ENCODE measurements at places on chromosomes 7 and 10.

- no peak for DNase-seq
Observed at GRCh38 chr10:89399956-89400355, 7.5 kb downstream of the IFIT1 start.

DNA sequence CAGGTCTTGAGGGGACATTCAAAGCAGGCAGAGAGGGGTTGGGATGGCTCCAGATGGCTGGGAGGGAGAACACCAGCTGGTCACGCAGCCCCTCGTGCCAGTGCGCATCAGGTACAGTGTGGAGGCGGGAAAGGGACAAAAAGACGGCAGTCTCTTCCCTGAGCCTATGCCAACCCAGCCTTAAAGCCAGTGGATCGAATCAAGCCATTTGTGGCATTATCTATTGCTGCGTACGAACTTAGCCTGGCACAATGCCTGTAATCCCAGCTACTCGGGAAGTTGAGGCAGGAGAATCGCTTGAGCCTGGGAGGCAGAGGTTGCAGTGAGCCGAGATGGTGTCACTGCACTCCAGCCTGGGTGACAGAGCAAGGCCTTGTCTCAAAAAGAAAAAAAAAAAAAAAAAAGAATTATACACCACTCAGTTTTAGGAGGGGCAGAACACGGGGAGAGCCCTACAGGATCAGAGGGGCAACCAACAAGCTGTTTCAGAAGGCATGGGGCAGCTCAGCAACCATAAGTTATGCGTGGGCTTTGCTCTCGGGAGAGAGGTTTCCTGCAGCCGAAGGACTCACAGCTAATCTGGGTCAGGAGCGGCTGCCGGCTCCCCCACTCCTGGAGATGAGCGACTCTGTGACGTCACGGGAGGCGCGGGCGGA lies 356 bp upstream of the NDUFB2 start:
- DNase-seq = peak; percentile 97

DNA sequence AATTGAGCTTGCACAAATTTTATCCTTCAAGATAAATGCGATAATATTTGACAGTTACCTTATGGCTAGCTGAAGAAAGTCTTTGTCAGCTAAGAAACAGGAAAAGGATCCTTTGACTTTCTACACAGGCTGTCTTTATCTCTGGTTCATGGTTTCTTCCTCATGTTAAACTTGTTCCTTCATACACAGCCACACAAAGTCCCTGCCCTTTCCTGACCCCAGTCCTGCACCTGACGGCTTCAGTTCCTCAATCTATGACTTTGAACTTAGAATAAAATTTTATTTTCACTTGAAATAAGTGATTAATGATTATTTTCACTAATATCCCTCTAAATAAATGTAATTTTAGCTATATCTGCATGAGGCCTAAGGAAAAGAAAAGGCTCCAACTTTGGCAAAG lies 77.8 kb upstream of the PRSS1 start:
- DNase-seq = no peak

- no peak for DNase-seq
Observed at GRCh38 chr7:112233048-112233697, 26.7 kb downstream of the ZNF277 start.

DNA sequence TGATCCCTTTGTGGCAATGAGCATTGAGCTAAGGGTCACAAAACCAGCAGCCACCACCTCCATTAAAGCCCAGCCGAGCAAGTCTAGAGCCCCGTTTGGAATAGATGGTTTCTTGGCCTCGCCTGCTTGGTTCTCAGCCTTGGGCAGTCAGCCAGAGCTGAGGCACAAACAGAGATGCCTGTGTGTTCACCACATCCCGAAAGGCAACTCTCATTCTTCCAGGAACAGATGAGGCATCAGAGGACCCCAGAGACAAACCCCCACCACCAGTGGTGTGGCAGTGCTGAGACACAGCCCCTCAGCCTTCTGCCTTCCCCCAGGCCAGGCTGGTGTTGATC lies 203.3 kb upstream of the ZMIZ1 start:
- no peak for DNase-seq

- peak; percentile 19 for DNase-seq
Observed at GRCh38 chr10:60944058-60944909, at the start of gene RHOBTB1. Gene RHOBTB1 (minus strand): TSS chr10:60944185. CDS start chr10:60911542, 32,643 bp downstream.

- no peak for DNase-seq
Observed at GRCh38 chr10:7038416-7038815, 372.4 kb downstream of the SFMBT2 start.

DNA sequence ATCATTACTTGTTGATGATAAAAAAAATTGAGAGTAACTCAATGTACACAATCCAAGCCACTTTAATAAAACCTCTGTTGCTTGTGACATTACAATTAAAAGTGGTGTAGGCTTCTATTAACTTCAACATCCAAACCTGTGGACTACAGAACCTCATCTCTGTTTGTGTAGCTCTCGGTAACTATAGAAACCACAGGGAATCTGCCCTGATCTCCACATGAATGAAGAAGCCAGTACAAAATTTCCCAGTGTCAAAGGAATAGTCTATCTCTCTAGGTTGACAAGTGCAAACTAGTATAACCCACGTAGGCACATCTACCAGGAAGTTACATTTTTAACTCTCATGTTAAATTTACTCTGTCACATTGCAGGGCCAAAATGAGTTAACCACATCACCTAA lies 204.3 kb downstream of the CHCHD3 start:
- no peak for DNase-seq

DNA sequence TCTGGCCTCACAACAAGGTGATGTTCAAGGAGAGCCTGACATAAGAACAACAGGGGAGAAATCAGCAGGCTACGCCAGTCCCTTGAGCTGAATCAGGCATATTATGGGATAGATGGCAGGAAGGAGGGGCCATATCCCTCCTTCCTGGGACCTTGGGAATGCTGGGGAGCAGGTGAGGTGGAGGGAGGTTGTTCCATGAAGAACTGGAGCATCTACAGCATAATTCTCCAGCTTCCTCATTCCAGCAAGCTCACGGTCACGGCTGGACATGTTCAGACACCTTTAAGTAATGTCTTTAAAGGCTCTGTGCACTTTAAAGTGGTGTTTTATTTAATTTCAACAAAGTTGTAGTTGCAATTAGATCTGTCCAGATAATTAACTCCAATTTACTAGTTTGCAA lies 780.5 kb downstream of the TYW1 start:
- no peak for DNase-seq

- DNase-seq = no peak
Observed at GRCh38 chr10:47198221-47198620, 101.8 kb upstream of the GDF10 start.

DNA sequence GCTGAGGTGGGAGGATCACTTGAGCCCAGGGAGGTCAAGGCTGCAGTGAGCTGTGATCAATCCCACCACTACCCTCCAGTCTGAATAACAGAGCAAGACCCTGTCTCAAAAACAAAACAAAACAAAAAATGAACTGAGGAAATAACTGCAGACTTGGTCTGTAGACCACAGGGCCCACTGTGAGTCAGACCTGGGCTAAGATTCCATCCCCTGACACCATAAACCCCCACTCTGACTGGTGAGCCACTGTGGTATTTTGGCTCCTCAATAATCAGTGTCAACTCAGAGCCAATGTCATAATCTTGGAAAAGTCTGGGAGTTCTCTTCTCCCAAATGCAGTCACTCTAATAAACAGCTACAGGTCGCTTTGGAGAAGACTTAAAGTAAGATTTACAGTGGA lies 24.0 kb upstream of the ERCC6 start:
- DNase-seq = no peak

DNA sequence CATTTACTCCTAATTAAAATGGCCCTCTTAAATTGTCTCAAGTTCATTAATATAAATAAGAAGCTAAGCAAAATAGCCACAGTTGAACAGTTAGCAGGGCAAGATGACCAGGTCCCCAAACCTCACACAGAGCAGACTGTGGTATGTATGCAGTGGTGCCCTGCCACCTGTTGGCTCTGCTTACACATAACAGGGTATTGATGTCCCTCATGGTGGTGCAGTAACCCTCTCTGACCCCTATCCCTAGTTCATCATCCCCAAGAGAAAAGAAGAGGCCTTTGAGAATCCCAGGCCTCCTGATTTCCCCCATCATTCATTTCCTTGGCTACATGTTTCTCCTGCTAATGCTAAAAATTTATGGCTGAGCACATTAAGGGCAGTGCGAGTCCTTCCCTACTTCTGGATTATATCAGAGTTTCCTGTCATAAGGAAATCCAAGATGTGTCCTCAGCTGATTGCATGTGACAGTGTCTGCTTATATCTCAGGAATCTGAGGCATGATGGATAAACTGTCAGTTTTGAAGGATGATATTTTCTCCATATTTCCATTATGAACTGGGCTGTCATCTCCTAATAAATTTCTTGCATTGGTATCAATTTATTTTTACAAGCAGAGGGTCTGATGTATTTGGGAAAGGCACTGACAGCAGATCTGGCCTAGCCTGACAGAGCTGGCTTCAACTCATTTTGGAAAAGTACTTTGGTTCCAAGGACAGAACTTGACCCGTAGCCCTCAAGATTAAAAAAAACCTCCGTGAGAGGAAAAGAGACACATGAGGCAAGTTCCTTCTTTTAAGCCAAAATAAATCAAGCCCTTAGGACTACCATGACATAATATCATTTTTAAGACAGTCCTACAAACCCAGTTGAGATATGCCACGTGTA lies 880.6 kb downstream of the LRMDA start:
- peak; percentile 4 for DNase-seq

DNA sequence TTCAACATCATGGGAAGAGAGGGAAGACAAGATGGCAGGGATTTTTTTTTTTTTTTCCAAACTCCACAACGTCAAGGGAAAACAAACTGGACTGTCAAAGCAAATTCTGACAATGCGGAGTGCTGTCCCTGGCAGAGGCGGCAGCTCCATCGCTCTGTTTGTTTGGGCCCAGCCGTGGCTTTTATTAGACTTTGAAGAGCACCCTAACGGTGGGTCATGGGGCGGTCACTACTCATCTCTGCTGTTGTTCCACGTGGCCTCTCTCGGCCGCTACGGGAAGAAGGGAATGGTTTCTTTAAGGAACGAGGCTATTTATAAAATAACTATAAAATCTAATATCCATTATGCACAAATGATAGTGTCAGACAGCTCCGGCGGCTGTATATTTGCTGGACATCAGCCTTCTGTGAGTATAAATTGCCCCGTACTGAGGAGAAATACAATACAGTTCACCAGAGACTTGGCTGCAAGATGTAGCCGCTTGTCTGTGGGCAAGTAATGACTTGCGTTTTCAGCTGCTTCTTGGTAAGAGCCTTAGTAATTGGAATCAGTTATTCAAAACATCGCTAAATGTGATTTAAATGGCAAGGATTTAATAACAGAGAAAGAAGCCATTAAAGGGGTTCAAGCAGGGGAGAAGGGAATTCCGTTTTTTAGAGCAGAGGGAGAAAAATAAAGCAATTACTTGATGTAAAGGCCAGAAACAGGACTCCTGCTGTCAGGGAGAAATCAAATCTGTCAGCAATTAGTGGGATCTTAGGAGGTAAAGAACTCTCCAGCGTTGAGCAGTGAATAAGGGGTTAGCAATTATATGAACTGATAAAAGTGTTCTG lies 61.7 kb upstream of the RAB11FIP2 start:
- no peak for DNase-seq

- DNase-seq = no peak
Observed at GRCh38 chr10:126021833-126022500, 125.6 kb downstream of the FANK1 start.

DNA sequence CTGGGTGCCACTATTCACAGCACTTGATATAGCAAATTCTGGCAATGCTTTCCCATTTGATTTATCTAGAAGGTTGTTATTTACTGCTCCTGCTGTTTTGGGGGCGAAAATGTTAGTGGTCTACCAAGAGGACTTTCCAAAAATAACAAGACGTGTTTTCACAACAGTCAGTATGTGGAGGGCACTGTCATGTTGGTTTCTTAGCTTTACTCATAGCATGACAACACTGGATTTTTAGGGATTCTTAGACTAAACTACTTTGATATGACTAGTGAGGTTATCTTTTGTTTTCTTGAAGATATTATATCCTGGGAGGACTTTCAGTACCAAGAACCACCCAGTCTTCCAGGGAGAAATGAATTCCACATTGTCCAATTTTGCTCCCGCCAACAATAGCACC lies 49.4 kb downstream of the NUDCD3 start:
- no peak for DNase-seq

DNA sequence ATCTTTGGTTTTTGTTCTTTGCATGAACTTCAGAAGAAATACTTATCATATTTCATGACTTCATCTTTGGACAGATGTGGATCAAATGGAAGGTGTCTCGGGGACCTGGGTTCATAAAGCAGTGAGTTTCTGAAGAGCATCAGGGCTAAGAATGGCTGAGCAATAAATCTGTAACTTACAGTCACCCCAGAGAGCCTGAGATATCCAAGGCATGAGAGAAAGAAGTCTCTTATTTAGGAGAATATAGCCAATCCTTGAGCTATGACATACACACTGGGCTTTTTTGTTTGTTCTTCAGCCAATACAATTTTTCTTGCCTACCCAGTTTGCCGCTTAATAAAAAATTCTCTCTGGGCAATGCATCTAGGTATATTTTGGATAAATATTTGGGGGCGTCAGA lies 252.6 kb upstream of the INHBA start:
- DNase-seq = no peak

DNA sequence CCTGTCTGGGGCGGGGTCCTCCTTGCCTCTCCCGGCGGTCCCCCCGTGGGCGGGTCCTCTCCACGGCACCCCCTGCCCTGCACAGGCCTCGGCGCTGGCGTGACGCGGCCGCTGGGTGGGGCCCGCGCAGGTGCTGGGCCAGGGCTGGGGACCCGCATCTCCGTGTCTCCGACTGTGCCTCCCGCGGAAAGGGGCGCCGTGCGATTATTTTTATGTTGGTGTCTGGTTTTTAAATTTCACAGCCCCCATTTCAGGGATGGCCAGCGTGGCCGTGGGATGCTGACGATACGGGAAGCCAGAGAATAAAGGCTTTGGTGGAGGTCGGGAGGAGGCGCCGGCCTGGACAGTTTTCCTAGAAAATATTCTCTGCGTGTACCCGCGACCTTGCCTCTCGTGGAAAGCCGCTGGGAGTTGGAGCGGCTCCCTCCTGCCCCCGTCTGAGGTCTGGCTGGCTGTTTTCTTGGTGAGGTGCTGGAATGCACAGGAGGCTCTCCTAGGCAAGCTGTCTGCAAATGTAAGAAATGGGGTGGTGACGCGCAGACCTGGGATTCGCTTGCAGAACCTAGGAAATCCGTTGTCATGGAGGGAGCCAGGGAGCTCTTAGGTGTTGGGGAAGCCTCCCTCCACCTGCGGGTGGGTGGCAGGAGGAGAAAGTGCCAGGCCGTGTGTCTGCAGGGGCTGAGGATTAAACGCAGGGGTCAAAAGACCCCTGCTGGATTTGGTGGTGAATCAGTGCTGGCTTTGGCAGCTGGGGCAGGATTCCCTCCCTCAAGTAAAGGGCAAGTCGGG lies 28.7 kb upstream of the JAKMIP3 start:
- no peak for DNase-seq

DNA sequence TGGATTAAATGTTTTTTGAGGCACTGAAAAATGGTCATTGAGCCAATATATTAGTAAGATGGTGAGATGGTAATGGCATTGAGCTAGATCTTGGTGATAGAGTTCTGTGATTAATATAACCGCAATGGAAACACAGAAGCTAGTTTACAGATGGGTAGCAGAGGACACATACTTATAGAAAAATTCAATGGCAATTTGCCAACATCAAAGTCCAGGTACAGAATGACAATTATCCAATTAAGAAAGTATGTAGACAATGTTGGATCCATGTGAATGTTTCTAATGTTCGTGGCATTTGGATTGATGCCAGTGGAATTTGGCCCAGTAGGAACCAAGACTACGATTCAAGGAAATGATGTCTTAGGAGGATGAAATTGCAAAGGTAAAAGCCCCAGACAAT lies 187.8 kb downstream of the GNAT3 start:
- no peak for DNase-seq

GRCh38 chr10:8058274-8059111 lies 4.0 kb downstream of the GATA3 start:
- DNase-seq = no peak

GRCh38 chr10:6493521-6494441 lies 86.3 kb downstream of the PRKCQ start:
- no peak for DNase-seq
